NCI-H226 (cell line): ENCODE measurements at places on chromosomes 3 and 15.

DNA sequence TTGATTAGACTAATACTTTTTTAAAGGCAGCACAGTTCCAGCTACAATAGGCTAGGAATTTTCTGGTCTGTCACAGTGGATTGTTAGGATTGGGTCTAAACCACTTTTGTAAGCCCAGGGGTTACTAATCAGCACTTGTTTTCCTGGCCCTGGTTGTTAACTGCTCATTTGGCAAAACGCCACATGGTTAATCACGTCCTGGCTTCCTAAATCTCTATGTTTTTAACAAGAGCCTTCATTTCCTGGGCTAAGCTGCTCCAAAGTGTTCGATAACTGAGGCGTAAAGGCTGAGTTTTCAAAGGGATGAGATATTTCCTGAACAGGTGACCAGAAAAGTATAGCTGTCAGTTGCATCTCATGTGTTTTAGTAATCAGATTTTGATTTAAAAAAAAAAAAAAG is 38.9 kb upstream of the CLRN1 start:
- DNase-seq = no peak

DNA sequence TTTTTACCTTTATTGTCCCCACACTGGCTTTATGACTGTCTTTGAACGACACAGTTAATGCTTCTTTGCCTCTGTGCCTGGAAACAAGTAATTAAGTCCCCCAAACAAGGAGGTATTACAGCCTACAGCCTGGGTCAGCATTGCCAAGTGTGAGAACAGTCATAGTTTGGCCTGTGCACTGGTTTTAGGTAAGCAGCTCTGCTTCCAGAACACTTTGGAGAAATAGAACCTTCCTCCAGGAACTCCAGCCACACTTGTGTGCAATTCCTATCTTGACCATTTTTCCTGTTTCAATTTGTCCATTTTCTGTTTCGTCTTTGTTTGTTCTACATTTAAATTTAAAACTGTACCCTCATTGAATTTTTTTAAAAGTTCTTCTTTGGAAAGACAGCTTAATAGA is 568.2 kb downstream of the TUSC7 start:
- no peak for DNase-seq

DNA sequence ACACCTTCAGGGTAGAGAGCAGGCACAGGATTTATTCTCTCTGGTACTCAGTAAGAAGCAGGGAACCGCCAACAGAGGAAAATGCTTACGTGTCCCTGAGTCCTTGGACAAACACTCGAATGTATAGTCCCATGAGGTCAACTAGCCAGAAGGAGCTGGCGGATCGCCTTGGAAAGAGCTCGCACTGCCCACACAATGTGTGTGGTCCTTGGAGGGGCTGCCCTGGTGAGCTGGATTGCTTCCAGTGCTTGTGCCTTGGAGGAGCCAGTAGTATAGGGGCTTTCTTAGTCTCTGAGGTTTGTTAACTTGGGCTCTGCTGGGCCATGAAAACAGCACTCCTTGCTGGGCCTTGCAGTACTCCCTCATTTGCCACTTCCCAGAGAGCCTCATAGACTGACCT is 40.7 kb upstream of the VILL start:
- DNase-seq = no peak

- no peak for DNase-seq
Observed at GRCh38 chr3:101848326-101848725, 988 bp upstream of the NFKBIZ start.

DNA sequence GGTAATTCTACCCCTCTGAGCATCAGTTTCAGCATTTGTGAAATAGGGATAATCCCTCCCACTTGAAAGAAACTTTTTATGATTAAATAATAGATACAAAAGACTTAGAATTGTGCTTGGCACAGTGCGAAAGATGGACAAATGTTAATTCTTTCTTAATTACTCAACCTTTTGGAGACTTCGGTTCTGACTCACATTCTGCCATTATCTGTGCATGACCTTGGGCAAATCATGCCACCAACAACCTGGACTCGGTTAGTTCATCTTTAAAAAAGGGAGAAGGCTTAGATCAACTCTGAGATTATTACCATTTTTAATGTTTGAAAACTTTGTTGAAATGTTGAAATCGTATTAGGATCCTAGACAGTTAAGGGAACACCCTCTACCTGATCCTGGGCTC is 40.6 kb upstream of the POLR2M start:
- DNase-seq = no peak

- no peak for DNase-seq
Observed at GRCh38 chr15:64894395-64895056, 17.2 kb upstream of the ANKDD1A start.

DNA sequence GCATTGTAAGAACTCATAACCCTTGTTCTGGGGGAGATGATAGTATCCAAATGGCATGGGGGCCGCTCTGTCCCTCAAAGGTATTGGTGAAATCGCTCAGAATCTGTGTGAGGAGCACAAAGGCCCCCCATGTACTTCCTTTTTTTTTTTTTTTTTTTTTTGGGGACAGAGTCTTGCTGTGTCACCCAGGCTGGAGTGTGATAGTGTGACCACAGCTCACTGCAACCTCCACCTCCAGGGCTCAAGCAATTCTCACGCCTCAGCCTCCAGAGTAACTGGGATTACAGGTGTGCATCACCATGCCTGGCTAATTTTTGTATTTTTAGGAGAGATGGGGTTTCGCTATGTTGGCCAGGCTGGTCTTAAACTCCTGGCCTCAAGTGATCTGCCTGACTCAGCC is 37.0 kb downstream of the CMTM8 start:
- no peak for DNase-seq

GRCh38 chr3:151262871-151263525 is 15.3 kb downstream of the P2RY14 start:
- no peak for DNase-seq

- no peak for DNase-seq
Observed at GRCh38 chr3:55455915-55456314, 31.2 kb downstream of the WNT5A start.

DNA sequence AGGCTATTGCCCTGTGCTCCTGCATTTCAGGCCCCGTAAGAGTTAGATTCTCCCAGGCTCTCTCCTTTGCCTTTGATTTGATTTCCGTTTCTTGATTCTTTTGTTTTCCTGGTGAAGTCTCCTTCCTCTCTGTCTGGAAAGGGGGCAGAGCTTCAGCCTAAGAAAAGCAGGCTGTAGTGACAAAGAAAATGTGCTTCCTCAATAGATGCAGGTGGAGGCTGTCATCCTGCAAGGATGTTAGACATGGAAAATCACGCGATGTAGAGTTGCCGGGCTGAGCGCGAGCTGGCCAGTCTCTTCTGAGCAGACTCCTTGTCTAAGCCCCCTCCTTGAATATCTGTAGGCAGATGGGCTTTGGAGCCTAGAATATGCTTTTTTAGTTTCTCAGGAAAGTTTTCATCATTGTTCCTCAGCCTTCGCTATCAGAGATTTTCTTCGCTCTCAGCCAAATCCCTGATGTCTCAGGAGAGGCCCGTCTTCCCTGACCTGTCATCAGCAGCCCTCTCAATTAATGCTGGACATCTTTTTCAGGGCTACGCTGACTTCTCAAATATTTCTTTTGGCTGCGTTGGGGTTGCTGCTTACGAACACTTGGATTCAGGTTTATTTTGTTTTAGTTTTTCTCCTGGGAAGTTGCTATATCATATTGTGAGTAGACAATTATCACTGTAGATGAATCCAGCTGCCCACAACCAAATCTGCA is 163.6 kb downstream of the ITPR1 start:
- no peak for DNase-seq

GRCh38 chr3:30659270-30660130 is 53.1 kb downstream of the TGFBR2 start:
- DNase-seq = peak; percentile 71

- no peak for DNase-seq
Observed at GRCh38 chr3:9146367-9147071, 102.9 kb downstream of the SRGAP3 start.

DNA sequence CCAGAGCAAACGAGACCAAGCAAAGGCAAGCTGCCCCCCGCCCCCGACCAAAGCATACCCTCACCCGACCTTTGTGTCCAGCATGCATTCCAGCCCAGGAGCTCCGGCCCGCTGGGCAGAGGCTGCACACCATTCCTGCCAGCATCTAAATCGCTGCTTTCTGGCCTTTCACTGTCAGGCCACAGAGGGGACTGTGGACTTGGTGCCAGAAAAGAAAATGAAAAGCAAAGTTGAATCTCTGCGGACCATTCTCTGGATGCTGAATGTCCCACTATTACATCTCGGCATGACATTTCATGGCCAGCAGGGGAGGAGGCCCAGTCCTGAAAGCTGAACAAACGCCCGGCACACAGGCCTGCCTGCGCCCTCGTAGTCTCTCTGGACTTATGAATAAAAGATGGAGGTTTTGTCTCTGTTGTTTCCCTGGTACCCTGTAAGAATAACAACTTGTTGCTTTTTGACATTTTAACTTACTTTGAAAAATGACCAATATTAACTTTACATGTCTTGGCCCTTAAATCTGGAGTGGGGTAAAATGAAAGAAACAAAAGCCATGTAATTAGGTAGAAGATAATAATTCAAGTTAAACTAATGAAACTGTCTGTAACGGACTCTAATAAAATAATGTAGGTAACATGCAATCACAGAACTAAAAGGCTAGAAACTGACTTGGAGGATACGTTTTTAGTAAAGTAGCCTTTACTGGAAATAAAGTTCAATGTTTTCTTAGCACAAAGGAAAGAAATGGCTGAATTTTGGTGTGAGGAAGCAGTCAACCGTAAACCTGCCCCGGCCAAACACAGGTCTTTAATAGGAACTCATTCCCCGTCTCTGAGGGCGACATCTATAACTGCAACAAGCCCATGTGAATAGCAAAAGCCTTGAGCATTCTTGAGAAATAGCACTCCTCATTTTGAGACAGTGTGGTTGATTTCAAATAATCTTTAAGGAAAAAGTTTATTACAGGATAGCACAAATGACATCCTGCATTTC is 12.7 kb downstream of the IL17RD start:
- DNase-seq = no peak

GRCh38 chr3:40494698-40495097 is 11.1 kb upstream of the ZNF620 start:
- DNase-seq = no peak

DNA sequence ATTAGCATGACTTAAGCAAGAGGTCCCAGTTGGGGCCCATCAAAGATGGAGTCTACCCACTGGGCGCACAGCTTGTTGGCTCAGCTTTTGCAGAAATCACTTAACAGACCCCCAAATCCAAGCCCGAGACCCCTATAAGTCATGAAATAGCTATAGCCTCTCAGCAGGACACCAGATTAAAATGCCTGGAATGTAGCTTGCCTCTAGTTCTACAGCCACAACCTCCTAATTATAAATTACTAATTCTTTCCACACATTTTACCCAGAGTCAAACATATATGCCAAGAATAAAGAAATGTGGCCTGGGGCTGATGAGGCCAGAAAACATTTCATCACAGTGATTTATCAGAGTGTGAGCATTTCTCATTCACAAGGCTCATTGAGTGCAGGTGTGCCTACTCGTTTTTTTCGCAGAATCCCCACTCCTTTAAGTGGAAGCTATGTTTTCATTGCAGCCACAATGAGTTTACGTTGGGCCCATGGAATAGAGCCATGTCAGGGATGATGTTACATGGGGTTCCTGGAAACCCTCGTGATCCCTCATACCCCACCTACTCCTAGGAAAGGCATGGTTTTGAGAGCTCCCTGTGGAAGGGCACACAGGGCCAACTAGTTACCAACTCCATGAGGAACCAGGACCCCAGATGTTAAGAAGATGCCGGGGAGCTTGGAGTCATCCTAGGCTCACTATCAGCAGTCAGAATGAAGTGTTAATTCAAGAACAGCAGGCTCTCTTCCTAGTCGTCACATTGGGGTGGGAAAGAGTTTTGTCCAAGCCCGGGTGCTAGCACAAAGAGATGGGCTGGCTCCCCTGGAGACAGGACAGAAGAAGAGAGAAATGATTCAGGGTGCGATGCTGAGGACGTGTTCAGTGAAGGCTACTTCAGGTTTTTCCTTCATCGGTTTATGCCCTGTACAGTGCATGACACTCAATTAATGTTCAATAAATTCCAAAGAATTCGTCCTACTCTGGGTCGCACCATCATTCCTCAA is 90.2 kb upstream of the ABHD17C start:
- no peak for DNase-seq

- DNase-seq = peak; percentile 51
Observed at GRCh38 chr3:44913868-44914468, 39.6 kb downstream of the TGM4 start.

DNA sequence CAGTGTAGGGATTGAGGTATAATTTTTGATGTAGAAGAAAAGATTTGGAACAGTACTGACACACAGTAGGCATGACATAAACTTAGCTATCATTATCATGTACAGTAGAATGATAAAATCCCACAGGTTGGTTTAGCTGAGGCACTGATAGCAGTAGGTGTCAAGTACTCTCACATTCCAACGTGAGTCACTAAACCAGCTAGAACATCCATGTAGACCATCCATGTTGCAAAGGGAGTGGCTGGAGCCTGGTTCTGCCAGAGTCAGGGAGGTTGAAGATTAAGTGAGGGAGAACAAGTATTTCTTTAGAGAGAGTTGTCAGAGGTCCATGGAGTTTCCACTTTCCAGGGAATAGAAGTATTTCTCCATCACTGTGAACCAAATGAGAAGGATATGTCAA is 157.2 kb upstream of the TMEM108 start:
- DNase-seq = peak; percentile 52

GRCh38 chr3:177037241-177037640 is 160.0 kb downstream of the TBL1XR1 start:
- DNase-seq = no peak

GRCh38 chr3:138492980-138493675 is 58.7 kb downstream of the ESYT3 start:
- no peak for DNase-seq

DNA sequence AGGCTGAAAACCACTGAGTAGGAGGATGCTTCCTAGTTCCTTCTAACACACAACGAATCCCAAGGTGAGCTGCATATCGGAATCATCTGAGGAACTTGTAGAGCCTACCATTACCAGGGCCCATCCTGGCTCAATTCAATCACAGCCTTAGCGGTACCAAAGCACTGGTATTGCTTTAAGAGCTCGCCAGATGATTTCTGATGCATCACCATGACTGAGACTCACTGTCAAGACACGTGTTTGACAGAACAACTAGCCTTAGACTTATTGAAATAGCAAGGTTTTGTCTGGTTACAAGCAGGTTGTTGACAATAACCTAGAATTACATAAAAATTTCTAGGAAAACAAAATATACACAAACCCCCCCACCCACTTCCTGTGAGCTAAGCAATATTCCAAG is 68.5 kb downstream of the CBLB start:
- no peak for DNase-seq

GRCh38 chr15:35047996-35048395 is 37.1 kb downstream of the NANOGP8 start:
- no peak for DNase-seq

DNA sequence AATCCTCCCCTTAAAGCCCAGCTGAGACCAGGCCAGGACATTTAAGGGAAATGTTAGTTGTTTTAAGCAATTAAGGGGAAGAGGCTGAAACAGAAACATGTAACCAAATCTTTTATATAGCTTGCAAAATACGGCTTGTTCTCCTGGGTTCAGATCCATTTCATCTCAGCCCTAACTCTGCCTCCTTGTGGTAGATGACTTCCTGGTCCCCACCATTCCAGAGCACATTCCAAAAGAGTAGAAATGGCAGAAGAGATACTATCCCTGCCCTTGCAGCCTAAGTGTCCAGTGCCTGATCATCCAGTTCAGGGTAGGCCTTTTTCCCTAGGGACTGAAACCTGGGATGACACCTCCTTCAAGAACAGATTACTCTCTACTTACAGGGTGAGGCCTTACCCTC is 266.2 kb upstream of the VEPH1 start:
- DNase-seq = no peak
